ENCODE measurements at places on chromosomes 3 and 15.
A peak's percentile ranks its signal among the peaks of the same experiment; 100 is the strongest.

DNA sequence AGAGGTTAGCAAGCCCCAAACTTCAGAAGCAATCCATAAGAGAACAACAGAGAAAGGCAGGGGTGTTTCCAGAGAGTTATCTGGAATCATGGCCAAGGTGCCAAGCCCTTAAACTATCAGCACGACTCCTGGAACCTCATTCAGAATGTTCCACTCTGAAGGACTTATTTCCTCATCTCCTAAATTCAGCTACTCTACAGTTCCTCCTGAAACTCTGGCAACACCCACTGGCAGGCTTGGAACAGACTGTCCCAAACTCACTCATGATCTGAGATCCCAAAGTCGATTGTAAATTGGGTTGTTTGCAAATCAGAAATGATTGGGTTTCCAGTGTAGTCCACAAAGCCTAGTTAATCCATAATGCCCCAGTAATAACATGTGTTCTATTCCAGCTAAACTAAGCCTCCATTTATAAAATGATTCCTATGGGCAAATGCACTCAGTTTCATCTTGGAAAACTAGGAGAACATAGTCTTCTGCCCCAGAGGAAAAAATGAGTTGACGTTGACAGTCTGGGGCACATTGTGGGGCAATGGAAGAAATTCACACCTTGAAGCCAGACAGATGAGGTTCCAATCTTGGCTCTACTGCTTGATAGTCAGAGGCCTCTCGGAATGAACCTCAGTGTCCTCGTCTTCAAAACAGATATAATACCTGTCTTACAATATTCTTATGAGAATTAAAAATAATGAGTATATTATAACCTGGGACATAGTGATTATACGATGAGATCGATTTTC lies 65.9 kb downstream of the SLCO2A1 start:
- no peak for DNase-seq

DNA sequence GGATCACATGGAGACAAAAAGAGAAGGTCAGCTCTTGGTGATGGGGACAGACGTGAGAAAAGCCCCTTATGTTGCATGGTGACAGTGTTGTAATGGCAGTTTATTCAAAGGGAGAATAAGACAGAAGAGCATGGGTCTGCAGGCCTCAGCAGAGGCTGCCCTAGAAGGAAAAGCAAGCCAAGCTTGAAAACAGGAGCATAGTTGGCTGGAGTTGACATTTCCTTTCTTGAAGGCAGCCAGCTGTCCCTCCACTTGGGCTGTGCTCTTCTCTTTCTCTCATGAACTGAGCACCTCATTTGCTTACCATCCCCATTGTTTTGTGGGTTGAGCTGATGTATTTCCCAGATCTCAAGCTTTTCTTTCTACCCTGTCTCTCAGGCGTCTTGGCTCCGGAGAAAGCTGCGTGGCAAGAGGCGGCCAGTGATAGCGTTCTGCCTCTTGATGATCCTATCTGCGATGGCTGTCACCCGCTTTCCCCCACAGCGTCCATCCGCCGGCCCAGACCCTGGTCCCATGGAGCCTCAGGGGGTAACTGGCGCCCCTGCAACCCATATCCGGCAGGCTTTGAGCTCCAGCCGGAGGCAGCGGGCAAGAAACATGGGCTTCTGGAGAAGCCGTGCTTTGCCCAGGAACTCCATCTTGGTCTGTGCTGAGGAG lies 52.9 kb downstream of the GASK1A start:
- DNase-seq, result no peak

DNA sequence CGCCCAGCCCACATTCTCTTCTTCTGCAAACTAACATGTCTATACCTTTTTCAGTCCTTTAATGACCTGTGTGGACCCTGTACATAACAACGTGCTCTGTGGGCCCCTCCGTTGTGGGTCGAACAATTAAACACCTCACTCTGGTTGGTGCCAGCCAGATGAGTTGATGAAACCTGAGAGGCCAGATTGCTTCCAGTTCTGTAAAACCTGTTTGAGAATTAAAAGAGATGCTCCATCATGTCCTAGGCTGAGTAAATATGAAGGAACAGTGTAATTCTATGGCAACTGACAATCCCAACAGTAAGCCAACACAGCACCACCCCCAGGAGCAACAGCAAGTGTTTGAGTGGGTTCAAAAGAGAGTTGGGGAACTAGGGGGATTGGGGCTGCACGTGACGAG lies 5.7 kb upstream of the THBS1 start:
- DNase-seq, result no peak

DNA sequence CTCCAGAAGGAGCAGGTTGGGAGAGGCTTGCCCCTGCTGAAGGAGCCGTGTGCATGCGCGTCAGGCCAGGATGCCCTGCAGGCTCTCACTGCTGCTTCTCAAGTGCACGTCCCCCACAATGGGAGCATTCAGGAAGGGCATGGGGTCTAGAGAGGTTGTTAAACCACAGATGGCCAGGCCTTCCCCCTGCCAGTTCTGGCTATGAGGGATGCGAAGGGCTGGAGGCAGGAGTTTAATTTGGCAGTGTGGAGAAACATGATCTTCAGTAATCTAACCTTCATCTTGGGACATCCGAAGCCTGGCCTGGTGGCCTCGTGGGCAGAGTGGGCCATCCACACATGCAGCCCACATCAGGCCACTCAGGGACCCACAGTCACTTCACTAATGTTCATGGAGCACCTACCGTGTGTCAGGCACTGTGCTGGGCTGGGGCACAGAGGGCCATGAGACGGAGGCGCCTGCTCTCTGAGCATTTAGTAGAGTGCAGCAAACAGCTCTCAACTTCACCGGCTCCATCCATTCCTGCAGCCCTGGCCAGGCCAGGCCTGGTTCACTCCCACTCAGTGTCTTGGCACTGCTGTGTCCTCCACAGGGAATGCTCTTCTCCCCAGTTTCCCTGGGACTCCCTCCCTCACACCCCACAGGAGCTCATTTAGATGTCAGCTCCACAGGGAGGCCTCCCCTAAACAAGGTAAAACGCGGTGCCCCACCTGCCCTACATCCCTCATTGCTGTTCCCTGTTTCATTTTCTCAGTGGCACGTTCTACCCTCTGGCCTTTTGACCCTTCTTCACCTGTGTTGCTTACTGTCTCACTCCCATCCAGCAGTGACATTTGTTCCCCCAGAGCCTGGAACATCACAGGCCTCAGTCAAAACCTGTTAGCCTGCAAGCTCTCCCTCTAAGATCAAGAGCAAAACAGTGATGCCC lies 4.0 kb downstream of the CFAP100 start:
- no peak for DNase-seq

DNA sequence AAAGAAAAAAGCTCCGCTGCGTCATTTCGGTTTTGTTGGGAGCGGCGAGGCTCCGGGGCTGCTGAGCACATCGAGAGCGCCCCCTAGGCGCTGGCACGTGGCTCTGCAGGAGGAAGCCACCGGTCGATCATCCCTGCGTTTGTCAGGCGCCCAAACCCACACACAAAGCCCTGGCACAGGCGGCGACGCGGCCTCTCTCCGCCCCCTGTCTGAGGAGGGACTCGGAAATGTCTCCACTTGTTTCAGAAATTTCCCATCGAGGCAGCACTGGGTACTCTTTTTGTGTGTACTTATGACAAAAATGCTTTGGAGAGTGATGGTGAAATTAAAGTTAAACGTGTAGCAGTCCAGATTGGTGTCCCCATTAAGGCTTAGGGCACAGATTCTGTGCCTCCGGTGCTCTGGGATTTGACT lies 407.3 kb upstream of the ONECUT1 start:
- peak; percentile 14 for DNase-seq
